ENCODE measurements at places on chromosomes 5 and 9. TPM values are rescaled to one million over a fixed set of nuclear protein-coding genes. Genes with fewer than 3 reads are reported as not detected.

GRCh38 chr5:141934099-141934844 lies 10.6 kb downstream of the DELE1 start:
- no peak for DNase-seq

- DNase-seq, result peak; percentile 98
These were observed 156.8 kb downstream of the MACROH2A1 start for GRCh38 chr5:135242021-135242865.

GRCh38 chr5:179393078-179393477 lies 47.8 kb upstream of the ADAMTS2 start:
- DNase-seq, result peak; percentile 59

- DNase-seq, result no peak
These were observed 13.9 kb downstream of the SGCD start for GRCh38 chr5:156340893-156341292.

DNA sequence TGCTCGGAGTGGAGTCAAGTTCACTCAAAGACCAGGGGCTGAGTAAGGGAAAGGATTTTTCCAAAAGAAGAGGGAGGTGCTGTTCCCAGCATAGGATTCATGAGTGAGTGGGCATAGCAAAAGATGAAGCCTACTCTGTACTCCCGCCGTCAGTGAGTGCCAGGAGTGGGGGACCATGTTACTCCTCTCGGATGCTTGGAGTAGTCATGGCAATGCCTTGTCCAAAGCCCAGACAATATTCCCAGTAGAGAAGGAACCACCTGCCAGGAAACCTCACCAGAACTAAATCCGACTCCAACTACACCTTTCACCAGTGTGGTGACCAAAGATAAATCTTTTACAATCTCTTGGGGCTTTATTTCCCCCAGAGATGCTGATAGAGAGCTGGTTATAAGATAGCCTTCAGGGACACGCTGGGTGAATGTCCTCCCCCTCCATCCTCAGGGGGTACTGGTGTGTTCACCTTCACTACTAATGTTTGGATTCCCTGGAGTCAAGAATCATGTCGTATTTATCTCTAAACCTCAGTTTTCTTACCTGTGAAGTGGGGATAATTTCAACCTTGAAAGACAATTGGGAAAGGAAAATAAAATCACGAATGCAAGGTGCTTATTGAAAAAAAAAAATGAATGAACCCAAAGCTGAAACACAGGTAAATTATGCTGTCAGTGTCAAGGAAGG lies 165.2 kb downstream of the NSG2 start:
- DNase-seq, result no peak

DNA sequence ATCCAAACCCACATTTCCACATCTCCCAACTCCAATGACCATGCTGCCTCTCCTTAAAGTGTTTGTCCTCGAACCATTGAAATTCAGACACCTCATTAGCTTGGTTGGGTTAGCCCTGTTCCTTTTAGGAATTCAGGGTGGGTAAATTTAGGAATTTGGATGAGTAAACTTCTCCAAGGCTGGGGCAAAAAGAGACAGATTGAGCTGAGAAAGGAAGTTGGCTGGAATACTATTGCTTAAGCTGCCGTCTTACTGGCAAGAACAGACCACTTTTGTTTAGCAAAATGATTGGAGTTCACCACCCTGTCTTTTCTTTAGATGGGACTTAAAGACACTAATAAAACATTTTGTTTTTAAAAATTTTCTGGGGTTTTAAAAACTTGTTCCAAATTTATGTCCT lies 143.6 kb upstream of the GDNF start:
- DNase-seq, result no peak

DNA sequence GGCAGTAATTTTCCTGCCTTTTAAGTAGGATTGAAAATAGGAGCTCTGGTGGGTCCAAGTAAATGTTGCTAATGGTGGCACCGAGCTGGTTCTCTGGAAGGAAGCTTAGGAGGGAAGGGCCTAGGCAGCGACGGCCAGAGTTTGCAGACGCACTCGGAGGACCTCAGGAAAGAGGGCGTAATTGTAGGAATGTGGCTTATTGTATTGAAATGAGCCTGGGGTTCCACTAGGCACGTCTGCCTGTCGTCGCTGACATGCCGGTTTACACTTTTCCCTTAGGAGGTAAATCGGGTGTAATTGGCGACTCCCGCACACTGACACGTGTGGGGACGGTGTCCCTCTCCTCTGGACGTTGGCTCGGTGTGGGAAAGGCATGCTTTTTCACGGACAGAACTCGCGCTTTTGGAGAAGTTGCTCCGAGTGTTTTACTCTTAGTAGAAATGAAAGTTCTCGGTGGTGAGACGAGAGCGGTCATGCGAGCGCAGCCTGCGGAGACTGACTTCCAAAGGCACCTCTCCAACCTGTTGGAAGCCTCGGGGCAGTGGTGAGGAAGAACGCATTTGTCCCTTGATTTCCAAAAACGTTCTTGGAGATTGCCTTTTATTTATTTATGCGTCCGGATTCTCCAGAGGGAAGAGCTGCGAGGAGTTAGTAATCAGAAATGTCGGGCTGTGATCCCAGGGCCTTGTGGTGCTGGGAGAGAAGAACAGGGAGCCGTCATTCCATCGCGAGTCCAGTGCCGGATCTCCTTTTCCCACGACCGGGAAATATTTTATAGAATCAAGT lies 1.3 kb downstream of the NR4A3 start:
- peak; percentile 70 for DNase-seq

DNA sequence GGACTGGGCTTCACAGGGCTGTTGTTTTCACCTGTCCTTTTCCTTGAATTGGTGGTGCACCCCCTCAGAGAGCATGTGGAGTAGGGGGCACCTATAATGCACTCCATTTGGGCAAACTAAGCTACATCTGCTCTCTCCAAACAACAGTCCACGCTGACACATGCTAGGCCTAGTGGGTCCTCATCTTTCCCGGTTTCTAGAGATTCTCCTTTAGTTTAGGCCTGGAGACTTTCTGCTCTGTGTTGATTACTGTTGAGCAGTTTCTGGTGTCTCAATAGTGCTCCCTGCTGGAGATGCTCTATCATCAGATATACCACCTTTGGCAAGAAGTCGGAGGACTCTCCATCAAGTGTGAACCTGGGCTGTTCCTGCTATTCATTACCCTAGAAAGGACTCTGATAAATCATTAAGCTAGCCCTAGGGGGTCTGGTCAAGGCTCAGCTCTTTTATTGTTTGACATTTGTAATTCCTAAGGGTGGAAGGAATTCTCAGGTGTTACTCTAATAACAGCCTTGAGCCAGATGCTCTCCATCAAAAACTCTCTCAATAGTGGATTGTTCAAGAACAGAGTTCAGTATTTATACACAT lies 64.0 kb upstream of the FYB1 start:
- peak; percentile 80 for DNase-seq

GRCh38 chr5:21221616-21222015 lies 1233.6 kb upstream of the CDH18 start:
- DNase-seq, result no peak

GRCh38 chr9:123216251-123216797 lies 52.1 kb downstream of the STRBP start:
- DNase-seq, result no peak

The OR13C8 gene
- total RNA-seq, result not detected

The SPRY4 gene
- 3.6 TPM for total RNA-seq

The ANKRA2 gene
- total RNA-seq, result 17.9 TPM

DNA sequence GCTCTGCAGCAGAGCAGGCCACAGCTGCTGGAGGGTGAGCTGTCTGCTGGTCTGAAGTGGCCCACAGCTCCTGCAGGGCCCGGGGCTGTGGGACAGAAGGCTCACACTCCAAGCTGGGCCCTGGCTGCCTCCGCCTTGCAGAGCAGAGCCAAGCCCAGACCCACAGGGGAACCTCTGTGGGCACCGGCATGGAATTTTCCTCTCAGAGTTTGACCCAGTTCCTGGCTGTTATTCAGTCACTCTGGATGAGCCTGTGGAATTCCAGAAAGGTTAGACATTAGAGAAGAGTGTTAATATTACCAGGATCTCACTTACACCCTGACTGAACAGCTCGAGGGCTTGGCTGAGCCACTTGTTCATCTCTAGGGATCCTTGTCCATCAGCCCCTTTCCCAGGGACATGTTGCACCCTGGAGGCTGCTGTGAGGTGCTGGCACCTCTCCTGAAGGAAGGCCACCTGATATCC lies 17.5 kb downstream of the IL9 start:
- DNase-seq, result peak; percentile 41

GRCh38 chr5:156121234-156121633 lies 205.7 kb upstream of the SGCD start:
- DNase-seq, result peak; percentile 22

The AIF1L gene
- 1.4 TPM for total RNA-seq

- DNase-seq, result peak; percentile 75
These were observed 46.7 kb downstream of the PRRC1 start for GRCh38 chr5:127564002-127564769.

DNA sequence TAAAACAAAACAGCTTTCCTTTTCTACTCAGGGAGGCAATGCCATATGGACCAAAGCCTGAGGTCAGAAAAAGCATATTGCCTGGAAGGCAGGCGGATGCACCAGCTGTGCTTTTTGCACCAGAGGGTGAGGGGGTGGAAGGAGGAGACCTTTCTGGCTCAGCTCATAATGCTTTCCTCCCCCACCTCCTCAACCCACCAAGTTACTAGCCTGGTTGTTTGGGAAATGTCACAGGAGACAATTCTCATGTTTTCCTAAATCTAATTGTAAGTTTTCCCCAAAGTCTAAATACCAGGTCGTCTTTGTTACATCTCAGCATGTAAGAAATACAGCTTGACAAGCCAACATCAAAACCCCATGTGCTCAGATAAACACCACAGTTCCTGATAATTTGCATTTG lies 72.6 kb upstream of the DMRTA1 start:
- no peak for DNase-seq

GRCh38 chr9:80208696-80209095 lies 636.9 kb downstream of the TLE4 start:
- no peak for DNase-seq

DNA sequence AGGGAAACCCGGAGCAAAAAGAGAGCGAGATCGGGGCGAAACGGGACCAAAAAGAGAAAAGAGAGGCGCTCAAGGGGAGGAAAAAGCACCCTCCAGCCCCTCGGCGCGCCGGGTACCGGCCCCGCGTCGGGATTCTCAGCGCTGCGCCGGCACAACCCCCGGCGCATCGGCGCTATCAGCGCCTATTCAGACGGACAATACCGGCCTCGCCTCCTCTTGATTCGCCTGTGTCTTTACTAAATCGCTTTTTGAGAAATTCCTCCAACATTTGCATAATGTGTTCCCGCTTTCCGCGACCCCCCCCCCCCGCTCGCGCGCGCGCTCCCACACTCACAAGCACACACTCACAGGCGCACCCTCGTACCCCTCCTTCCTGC lies 578 bp downstream of the LHX6 start:
- no peak for DNase-seq

DNA sequence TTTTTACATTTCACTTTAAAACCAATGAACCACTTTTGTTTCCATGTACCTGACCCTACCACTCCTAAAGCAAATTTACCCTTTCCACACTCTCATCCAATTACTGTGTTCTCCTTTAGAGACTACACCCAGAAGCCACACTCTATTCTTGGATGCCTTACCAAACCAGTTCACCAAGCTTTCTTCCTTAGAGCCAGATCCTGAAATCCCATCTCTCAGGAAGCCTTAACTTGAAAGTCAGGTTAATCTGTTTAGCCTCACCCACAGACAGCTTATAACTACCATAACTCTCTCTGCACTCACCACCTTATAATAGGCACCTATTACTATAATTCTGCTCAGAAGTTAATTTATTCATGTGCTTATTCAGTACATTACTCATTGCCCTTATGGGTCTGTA lies 4.3 kb downstream of the CSNK1A1 start:
- DNase-seq, result peak; percentile 10

- no peak for DNase-seq
These were observed 268.0 kb downstream of the BNC2 start for GRCh38 chr9:16602494-16602893.

DNA sequence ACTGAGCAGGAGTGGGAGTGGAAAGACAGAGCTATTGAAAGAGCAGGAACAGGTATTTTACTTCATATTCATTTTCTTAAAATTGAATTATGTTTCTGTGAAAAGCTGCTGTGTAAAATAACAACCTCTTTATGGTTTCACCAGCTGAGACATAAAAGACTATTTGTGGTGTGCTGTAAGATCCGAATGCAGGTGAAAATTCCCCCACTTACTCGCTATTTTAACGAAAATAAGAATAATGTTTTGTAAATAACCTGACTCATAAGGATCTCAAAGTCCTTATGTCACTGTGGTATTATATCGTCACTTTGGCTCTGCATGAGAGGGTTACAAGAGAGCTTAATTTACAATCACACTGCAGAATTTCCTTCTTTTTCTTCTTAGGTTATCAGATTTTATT lies 65.3 kb upstream of the NFIB start:
- DNase-seq, result no peak

The CCNO gene
- 5.5 TPM for total RNA-seq

The PDZD2 gene
- total RNA-seq, result 7.1 TPM

The FAM169A gene
- total RNA-seq, result 5.3 TPM

The EDIL3 gene
- 109 TPM for total RNA-seq

DNA sequence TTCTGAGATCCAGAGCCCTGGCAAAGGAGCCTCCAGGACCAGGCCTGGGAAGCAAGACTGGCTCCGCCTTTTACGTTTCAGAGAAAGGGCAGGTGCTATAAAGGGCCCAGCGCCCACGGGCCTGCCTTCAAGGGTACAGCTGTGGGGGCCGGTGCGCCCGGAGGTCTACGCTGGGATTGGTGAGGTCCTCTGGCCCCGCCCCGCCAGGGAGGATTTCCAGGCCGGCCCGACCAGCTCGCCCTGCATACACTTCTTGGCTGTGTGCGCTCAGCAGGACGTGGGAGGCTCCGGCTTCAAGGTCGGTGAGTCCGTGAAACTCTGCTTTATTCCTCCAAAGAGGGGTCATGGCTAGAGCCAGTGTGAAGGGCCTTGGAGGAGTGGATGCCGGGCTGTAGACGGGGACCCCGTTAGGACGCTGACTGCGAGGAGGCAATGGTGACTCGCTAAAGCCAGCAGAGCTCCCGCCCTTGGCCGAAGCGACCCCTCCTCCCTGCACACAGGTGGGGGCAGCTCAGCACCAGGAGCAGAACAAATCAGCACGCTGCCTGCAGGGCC lies at the start of gene CKMT2:
TSS of gene CKMT2 (plus strand) at position 243 of the 555 bp plus-strand sequence. CDS start 17,811 bp downstream, outside the sequence.
- no peak for DNase-seq
